HCT116 (cell line): ENCODE measurements at places on chromosomes 6 and 20.
A peak's percentile ranks its signal among the peaks of the same experiment; 100 is the strongest.

DNA sequence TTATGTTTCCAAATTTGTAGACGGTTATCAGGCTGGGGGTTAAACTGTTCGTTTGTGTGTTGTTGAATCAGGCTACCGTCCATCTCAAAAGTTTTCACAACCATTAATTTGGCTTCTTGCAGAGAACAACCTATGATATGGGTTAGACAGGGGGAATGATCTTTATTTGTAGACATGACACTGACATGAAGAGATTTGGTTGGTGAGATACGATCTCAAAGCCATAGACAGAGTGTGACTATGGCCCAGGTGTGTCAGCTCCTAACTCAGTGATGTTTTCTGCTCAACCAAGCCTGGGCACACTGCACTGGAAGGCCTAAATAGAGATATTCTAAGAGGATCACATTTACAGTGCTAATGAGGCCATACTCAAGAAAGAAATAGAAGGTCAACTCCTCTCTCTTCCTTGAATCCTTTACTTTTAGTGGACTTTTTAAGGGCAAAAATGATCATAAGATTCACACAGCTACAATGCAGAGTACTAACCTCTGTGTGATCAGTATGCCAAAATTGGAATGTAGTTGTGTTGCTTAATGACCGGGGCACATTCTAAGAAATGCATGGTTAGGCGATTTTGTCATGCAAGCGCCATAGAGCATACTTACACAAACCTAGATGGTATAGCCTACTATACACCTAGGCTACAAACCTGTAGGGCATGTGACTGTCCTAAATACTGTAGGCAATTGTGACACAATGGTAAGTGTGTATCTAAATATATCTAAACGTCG lies 17.6 kb upstream of the SNRNP48 start:
- DNase-seq = no peak

DNA sequence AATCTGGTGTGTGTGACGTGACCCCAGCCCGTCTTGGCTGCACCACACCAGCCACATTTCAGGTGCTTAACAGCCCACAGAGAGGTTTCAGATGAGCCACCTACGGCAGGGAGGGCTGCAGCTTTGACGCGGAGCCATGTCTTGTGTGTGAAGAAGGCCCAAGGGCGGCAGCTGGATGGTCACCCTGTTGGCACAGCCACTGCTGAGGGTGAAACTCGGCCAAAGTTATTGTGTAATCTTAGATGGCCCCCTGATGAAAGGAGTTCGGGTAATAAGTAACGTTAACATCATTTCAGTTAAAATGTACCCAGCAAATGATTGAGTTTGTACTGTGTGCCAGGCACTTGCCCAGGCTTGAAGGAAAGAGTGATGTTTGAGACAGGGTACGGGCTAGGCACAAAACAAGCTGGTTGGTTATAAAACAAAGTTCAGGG lies 97.2 kb downstream of the SSR1 start:
- DNase-seq = no peak

GRCh38 chr20:43590036-43590391 lies 723 bp upstream of the IFT52 start:
- no peak for DNase-seq

DNA sequence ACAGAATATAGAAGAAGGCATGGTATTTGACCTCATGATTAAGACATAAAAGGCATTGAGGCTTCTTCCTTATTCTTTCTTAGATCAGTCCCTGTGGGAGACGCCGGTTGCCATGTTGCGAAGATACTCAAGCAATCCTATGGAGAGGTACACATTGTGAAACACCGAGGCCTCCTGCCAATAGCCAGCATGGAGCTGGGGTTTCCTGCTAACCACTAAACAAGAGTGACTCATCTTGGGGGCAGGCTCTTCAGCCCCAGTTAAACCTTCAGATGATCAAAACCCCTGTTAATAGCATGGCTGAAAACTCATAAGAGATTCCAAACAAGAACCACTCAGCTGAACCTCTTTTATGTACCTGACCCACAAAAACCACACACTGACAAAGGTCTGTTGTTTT lies 478.8 kb downstream of the CD83 start:
- DNase-seq = peak; percentile 3

DNA sequence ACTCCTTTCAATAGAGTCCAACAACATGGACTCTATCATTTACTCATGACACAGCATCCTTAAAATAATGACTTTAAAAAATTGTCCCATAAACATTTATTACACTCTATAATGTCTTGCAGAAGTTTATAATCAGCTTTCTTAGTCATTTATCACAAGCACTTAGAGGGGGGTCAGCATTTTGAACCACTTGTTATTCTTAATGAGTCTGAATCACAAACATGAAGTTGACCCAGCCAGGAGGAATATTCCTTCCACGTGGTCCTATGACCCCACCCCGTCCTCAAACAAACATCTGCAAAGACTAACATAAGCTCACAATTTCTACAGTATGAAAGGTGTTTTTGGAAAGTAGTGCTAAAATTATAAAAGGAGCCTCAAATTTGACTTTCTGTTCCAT lies 91.1 kb downstream of the MTFR2 start:
- no peak for DNase-seq

DNA sequence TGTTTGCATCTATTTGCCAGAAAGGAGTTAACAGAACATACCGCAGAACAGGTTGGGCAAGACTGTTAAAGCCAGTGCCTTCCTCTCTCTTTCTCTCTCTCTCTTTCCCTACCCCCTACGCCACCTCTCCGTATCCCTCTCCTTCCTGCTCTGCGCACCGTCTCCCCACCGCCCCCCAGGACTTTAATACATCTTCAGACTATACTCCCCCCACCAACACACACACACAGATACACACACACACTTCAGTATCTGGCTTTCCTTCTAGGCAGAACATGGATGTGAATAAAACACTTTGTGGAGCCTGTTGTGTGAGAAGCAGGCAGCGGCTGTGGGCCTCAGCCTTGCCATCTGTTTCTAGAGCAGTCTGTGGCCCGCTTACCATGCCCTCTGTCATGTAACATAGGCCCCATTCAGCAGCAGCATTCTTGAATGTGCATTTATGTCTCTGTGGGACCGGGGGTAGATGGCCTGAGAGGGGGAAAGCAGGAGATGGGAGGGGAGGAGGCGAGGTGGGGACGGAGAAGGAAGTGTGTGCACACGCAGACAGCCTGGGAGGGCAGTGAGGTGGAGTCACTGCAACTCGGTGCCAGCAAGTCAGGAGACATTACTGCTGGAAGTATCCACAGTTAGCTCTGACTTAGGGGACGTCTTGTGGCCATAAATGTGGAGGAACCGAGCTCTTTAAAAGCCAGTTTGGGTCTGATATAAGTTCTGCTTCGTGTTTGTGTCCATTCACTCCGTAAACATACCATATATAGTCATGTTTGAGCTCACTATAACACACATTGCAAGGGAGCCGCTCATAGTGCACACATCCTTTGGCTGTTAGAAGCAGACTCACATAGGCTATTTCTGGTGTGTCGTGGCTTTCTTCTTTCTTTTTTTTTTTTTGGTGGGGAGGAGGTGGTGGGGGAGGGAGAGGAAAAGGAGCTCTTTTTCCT lies 38.4 kb downstream of the RREB1 start:
- DNase-seq = no peak

- DNase-seq = no peak
Measured at GRCh38 chr6:11731423-11731822, 47.2 kb downstream of the ADTRP start.

DNA sequence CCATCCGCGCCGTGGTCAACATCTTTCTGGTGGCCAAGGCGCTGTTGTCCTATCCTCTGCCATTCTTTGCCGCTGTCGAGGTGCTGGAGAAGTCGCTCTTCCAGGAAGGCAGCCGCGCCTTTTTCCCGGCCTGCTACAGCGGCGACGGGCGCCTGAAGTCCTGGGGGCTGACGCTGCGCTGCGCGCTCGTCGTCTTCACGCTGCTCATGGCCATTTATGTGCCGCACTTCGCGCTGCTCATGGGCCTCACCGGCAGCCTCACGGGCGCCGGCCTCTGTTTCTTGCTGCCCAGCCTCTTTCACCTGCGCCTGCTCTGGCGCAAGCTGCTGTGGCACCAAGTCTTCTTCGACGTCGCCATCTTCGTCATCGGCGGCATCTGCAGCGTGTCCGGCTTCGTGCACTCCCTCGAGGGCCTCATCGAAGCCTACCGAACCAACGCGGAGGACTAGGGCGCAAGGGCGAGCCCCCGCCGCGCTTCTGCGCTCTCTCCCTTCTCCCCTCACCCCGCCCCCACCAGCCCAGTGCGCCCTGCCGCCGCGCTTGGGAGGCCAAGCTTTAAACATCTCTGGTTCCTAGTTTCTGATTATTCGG lies 4.0 kb downstream of the SLC32A1 start:
- DNase-seq = no peak

GRCh38 chr6:21404577-21404976 lies 189.0 kb upstream of the SOX4 start:
- no peak for DNase-seq

GRCh38 chr6:27263886-27264285 lies 16.4 kb downstream of the PRSS16 start:
- DNase-seq = no peak

DNA sequence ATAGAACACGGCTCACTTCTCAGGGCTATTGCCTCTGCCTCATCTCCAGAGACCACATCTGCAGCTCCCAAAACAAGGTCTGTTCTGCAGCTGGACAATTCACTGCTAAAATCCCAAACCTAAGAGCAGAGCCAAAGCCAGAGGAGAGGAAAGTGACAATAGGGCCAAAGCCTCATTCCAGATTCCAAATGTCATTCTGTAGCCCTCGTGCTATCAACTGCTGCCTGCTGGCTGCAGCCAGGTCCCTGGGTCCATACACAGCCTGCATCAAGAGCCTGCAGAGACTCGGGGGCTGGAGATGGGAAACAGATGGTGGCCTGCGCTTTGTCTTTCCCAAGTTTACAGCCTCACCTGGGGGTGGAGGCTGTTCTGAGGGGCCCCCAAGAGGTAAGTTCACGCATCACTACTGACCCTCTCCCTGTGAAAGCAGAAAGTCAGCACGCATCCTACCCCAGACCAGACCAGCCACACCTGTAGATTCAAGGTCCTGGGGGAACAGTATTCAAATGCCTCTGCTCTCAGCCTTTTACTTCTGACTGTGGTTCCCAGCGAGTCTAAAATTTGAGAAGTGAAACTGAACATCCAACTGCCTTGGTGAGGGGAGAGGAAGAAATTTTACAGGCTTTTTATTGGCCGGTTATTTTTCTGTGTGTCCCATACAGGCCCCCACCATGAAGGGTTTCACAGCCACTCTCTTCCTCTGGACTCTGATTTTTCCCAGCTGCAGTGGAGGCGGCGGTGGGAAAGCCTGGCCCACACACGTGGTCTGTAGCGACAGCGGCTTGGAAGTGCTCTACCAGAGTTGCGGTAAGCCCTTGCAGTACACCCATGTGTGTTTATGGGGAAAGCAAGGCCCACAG lies at the start of gene LY86:
LY86 (plus strand) TSS at position 657 of the 860 bp plus-strand sequence; CDS start at position 672, 15 bp downstream.
- DNase-seq = no peak

DNA sequence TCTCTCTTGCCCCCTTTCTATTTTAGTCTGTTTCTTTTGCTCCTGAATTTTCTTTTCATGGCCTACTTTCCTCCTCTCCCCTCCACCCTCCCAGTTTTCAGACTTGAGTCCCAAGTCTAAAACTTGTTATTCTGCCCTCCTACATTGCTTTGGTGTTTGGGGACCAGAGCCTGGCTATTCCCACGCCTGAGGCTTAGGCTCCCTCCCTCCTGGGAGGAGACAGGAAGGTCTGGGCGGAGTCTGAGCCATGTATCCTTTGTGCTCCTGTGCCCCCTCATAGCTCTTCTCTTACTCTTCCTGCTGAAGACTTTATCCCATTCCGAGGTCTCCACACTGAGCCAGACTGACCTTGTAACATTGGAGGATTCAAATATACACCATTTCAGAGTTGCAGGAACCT lies 69.5 kb downstream of the DAAM2 start:
- DNase-seq = no peak

GRCh38 chr6:55874316-55874715 lies 1.1 kb downstream of the BMP5 start:
- DNase-seq = no peak

- DNase-seq = no peak
Measured at GRCh38 chr6:74891349-74891831, 314.5 kb downstream of the COL12A1 start.

- DNase-seq = no peak
Measured at GRCh38 chr6:46072866-46073265, 56.9 kb upstream of the ENPP4 start.

GRCh38 chr6:12075067-12075563 lies 63.0 kb downstream of the HIVEP1 start:
- no peak for DNase-seq

GRCh38 chr6:1644516-1645060 lies 34.9 kb downstream of the FOXC1 start:
- no peak for DNase-seq

GRCh38 chr20:21272279-21272678 lies 30.9 kb upstream of the XRN2 start:
- DNase-seq = no peak

GRCh38 chr6:37371154-37372083 lies 17.6 kb downstream of the RNF8 start:
- no peak for DNase-seq

DNA sequence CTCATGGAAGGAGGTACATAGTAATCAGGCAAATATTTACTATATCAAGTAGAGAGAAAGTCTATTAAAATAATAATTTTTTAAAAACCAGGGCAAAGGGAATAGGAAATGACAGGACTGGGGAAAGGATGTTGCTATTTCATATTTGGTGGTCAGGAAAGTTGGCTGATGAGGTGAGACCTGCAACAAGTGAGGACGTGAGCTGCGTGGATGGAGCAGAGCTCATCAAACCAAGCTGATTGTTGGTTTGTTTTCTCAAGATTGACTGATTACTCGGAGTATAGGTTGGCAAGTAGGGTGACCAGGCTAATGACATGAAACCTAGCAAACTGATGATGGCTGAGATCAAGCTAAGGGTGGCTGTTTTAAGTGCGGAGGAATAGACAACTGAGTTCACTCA lies 6.0 kb downstream of the GJA1 start:
- DNase-seq = no peak

DNA sequence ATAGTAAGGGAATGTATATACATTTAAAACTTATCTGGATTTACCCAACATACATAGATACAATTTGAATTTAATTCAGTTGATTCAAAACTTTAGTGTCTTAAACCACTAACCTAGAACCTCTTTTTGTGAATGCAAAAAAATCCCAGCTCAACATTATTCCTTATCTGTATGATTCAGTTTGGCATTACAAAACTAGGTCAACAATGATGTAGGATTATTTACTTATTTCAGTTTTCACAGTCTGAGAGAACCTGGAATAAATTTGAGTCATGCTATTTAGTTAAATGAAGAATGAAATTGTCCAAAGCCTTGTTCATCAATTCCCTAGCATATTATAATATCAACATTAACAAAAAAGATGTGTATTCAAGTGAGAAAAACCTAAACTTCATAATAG lies 7.4 kb upstream of the PLCB1 start:
- DNase-seq = no peak

DNA sequence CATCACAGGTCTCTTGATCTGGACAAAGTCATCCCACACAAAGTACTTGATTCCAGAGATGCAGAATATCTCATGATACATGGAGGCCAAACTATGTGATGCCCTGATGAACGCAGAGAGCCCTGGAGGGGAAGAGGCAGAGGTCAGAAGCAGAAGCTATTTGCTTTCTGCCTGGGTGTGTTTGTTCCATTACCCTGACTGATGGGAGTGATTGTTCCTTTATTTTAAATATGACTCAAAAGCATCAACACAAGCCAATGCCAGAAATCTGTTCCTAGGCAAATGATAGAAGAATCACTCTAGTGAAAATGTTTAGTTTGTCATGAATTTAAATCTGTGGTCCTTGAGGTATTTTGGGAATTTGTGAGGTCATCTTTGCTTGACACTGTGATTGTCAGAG lies 54.7 kb upstream of the GGTLC1 start:
- DNase-seq = no peak
